CD4-positive, alpha-beta T cell treated with Interleukin-10 for 1 hour (primary cell): ENCODE measurements at places on chromosomes 5 and 9.
A peak's percentile ranks its signal among the peaks of the same experiment; 100 is the strongest.

- DNase-seq = peak; percentile 56
These were observed 49.2 kb downstream of the TIMD4 start for GRCh38 chr5:156913719-156914370.

DNA sequence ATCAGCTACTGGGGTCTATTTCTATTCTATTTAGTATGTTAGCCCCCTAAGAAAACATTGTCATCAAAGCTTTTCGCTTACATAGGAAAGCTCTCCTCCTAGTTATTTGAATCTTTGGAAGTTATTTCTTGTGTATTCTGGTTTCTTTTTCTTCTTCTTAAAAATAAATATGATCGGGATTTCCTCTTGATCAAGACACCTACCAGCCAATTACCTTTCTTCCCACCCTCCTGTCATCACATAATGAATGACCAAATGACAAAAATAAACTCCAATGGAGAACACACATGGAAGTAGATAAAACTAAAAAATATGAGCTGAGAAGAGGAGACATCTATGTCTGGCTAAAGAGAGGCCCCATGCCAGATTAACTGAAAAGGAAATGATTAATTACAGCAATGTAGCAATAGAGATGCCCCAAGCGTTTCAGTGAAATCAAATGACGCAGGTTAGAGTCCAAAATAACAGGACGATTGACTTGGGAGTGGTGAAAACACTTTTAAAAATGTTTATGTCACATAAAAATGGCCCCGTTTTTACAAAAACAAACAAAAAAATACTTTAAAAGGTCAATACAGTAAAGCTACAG, 59.5 kb upstream of the PCSK1 start:
- no peak for DNase-seq

DNA sequence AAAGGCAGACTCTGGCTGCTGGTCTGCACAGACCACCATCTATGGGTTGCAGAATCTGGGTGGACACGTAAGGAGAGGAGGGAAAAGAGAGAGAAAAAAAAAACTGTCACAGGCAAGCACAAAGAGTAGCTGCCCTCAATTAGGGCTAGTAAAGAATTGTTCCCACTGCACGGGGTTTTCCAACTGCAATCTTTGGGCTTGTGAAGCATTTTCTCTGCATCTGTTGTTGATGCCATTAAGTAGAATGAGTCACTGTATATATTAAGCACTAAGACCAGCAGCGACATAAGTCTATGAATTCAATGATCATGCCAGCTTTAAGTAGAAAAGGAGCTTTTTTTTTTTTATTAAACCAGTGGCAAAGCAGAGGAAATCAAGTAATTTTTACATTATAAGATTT, 40.2 kb downstream of the MED10 start:
- DNase-seq = no peak

DNA sequence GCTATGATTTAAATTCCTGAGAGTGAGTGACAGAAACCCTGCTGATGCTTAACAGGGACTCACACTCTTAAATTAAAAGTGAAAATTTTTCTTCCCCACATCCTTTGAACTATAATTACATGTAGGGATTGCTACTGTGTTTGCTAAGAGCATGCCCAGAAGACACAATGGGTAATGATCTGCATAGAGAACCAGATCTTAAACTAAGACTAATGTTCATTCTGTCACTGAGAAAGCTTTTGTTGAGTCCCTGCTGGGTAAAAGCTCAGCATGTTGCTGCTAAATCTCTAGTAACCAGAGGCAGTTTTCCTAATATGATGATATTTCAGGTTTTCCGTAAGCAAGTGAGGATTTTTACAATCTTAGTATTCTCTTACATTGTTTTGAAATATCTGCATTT, 424.8 kb upstream of the SMC2 start:
- no peak for DNase-seq

GRCh38 chr5:116650544-116650943, 75.9 kb upstream of the SEMA6A start:
- no peak for DNase-seq

- DNase-seq = no peak
These were observed 73.0 kb upstream of the SPOCK1 start for GRCh38 chr5:137572042-137572695.

GRCh38 chr5:176535101-176535663, 2.0 kb downstream of the RNF44 start:
- DNase-seq = peak; percentile 81

GRCh38 chr5:6715271-6715670, 2.0 kb downstream of the TENT4A start:
- no peak for DNase-seq

- peak; percentile 61 for DNase-seq
These were observed 34.5 kb upstream of the TCF7 start for GRCh38 chr5:134079748-134080581.

- DNase-seq = no peak
These were observed 55.6 kb upstream of the FCN2 start for GRCh38 chr9:134825025-134825424.

- no peak for DNase-seq
These were observed 3.3 kb downstream of the ASTN2 start for GRCh38 chr9:117411547-117411946.

GRCh38 chr9:98808875-98809274, 1.4 kb downstream of the GALNT12 start:
- DNase-seq = no peak

GRCh38 chr5:97797994-97798451, 615.0 kb upstream of the RIOK2 start:
- DNase-seq = no peak

GRCh38 chr5:56128113-56128512, 105.0 kb downstream of the ANKRD55 start:
- DNase-seq = no peak

- no peak for DNase-seq
These were observed 845.6 kb upstream of the CDH6 start for GRCh38 chr5:30347858-30348257.

DNA sequence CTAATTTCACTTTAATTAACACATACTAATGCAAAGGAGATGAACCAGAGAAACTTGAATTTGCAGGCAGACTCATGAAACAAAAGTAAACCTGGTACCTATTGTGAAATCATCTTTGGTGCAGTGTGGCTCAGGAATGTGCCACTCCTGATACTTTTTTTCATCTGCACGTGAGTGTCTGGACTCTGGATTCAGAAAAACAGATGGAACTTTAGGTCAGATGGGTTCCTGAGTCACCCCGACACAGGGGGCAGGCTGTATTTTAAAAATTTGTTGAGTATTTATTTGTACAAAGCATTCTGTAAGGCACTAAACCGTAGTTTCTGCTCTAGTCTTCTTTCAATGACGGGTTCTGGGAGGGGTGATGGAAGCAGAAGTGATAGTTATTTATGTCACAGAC, 52.2 kb upstream of the TUT7 start:
- DNase-seq = no peak

DNA sequence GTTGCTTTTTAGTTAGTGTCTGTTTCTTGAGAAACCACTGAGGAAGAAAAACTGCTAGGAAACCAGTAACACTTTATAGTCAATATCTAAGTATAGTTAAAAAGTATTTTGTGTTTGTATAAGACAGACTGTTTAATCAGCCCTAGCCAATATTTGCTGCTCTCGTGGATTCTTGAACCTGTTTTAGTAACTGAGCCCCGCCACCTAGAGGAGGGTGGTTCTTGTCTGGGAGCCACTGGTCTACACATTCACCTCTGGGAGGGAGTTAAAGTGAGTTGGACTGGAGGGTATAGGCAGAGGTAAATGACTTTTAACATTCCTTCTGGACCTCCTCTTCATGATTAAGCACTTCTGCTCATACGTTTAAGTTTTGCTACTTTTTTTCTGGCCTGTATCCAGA, 117.2 kb downstream of the SPATA31D1 start:
- no peak for DNase-seq

GRCh38 chr9:79735023-79735779, 163.4 kb downstream of the TLE4 start:
- DNase-seq = no peak

GRCh38 chr5:28328681-28329080, 1290.3 kb upstream of the CDH9 start:
- no peak for DNase-seq

DNA sequence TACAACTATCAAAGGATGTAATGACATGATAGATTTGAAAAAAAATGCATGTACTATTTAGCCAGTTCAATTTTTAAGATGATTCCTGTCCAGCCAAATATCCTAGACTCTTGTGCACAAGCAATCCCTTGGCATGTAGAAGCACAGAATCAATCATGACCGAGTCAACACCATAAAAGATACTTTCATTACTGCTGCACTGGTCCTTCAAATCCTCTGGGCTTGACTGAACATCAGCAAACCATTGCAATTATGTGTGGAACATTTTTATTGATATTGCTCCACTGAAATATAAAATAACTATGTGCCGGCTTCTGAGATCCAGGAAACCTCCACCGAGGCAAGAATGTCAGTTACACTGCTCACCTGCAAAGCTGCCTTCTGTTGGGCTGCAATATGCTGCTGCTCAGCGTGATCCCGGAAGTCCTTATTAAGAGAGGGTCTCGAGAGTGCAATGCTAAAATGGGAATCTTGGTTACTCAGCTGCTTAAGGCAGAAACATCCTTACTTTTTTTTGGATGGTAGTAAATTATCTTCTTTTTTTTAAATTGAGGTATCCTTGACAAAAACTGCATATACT, 28.7 kb downstream of the INIP start:
- no peak for DNase-seq

GRCh38 chr9:128911529-128912035, 9.2 kb upstream of the PHYHD1 start:
- no peak for DNase-seq

GRCh38 chr5:134267366-134268018, 41.6 kb upstream of the PPP2CA start:
- DNase-seq = no peak

DNA sequence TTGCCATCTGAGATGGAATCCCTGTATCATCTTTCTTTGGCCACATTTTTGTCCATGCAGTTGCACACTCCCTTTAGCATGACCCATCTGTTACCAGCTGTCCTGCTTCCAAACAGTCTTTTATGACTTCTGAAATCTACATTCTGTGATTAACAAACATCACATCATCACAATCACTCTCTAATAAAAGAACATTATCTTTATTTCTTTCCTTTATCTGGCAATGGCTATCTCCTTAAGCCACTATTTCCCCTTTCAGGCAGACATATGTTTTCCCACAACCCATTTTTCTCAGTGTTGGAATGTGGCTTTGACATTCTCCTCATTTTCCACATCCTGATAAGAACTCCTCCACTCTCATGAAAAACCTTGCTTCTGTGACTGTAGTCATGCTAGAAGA, 141.0 kb downstream of the ST8SIA4 start:
- no peak for DNase-seq

- DNase-seq = no peak
These were observed 12.9 kb downstream of the HNRNPK start for GRCh38 chr9:83967073-83967472.

GRCh38 chr5:40688127-40688761, 8.5 kb downstream of the PTGER4 start:
- peak; percentile 90 for DNase-seq

- no peak for DNase-seq
These were observed 38.6 kb downstream of the HTR4 start for GRCh38 chr5:148615644-148616275.

DNA sequence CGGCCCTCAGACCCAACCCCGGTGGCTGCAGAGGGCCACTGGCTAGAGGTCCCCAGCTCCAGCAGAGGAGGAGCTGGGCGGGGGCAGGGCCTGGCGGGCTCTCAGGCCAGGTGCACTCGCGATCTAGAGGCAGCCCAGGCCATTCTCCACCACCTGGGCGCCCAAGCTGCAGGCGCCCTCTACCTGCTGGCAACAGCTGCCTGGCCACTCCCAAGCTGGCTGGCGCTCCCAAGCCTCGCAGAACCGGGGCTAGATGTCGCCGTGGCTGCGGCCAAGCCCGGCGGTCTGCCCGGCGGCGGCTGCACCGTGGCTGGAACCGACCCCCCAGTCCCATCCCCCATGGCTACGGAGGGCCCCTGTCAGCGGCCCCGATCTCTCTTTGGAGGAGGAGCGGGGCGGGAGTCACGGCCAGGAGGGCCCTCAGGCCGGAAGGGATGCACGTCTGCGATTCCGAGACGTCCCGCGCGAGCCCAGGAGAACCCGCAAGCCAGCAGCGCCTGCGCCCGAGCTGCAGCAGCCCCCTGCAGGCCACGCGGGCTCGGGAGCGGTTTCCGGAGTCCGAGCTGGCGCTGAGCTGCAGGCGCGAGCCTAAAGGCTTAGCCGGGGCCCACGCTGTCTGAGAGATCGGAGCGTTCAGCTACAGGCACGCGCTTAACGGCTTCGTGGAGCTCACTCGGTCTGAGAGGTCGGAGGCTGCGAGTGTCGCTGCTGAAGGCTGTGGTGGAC, 44.3 kb upstream of the BICD2 start:
- DNase-seq = peak; percentile 37

- DNase-seq = no peak
These were observed 19.2 kb downstream of the CAPSL start for GRCh38 chr5:35919191-35919590.

DNA sequence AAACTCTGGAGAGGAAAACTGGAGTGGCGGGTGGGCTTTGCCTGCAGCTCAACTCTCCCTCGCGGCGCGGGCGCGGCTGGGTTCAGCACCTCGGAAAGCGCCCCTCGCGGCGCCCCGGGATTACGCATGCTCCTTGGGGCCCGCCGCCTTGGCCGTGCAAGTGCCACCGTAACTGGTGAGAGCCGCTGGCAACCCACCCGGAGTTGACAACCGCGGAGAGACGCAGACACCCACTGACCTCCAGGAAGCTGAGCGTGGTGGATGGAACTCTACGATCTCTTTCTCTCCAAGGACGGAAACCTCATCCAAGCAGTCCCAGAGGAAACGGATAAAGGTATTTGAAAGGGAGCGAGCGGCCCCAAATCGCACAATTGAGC, 194 bp upstream of the RXFP3 start:
- peak; percentile 13 for DNase-seq

DNA sequence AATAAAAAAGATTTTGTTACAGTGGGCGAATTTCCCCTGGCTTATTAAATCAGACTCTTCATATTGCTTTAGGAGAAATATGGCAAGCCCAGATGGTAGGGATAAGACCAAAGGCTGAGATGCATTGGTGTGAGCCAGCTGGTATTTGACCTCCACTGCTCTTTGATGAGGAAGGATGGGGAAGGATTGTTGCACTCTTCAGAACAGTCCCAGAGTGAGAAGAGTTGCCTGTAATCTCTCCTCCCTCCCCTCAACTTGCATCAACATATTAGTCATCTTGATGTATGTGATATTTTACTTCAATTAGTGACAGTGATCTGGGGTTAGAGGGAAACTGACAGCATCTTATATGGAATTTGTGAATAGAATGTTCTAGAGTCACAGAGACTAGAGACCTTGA, 136.6 kb downstream of the ADAMTS12 start:
- no peak for DNase-seq

DNA sequence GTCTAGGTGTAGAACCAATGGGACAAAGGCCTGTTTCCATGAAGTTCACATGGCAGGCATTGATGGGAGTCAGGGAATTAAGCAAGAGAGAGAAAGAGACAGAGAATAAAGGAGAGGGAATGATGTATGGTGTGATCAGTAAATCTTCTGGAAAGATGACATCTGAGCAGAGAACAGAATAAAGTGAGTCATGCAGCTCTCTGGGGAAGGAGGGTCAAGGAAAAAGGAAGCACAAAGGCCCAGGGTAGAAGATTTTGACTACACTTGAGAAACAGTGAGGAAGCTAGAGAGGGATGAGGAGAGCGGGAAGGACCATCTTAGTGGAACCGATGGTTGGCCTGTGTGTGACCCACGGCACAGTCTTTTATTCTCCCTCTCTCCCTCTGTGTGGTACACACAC, 425.9 kb downstream of the SPOCK1 start:
- no peak for DNase-seq

- no peak for DNase-seq
These were observed 285.8 kb upstream of the ZNF608 start for GRCh38 chr5:125032286-125032685.

- DNase-seq = no peak
These were observed 88.9 kb downstream of the CYFIP2 start for GRCh38 chr5:157354800-157355199.

- no peak for DNase-seq
These were observed 479.1 kb downstream of the CCDC171 start for GRCh38 chr9:16031971-16032370.
